ENCODE measurements at places on chromosomes 7 and 10.

- DNase-seq = peak; percentile 41
These were observed 27.1 kb upstream of the TNRC18 start for GRCh38 chr7:5450549-5451327.

GRCh38 chr7:26198781-26199169, 1.8 kb downstream of the HNRNPA2B1 start:
- DNase-seq = no peak

- no peak for DNase-seq
These were observed 684.3 kb upstream of the NRP1 start for GRCh38 chr10:34018784-34019183.

GRCh38 chr7:26594553-26594952, 269.8 kb downstream of the SKAP2 start:
- DNase-seq = no peak

GRCh38 chr7:91628742-91629141, 251.8 kb downstream of the MTERF1 start:
- DNase-seq = no peak

DNA sequence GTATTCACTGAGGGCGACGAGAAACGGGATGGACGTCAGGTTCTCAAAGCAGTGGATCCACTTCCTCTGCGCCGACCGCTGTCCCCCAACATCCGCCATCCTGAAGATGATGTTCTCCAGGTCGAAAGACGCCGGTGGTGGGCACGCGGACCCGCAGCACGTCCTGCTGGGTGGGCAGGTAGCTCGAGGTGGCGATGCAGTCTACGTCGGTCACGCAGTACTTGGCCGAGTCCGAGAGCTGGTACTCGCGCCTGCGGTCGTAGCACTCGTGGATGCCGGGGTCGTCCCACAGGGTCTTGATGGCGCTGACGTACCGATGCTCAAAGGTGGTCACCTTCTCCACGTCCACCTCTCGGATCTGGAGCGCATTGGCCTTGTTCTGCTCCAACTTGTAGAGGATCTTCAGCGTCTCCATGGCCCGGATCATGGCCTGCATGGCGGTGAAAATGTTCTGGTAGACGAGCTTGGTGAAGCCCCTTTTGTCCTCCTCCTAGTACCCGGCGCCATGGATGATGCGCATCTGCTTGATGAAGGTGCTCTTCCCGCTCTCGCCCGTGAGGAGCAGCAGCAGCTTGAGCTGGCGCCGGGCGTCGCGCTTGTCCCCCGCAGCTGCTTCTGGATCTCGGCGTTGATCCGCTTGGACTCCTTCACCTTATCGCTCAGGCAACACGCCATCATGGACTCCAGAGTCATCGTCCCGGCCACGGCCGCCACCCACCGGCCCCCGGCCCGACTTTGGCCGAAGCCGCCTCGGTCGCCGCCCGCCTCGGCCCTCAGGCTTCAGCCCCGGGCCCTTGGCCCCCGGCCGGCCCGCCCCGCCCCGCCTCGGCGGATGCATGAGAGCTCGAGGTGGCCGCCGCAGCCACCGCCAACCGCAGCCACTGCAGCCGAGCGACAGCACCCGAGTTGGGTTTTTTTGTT, 122.9 kb upstream of the KCTD7 start:
- no peak for DNase-seq

DNA sequence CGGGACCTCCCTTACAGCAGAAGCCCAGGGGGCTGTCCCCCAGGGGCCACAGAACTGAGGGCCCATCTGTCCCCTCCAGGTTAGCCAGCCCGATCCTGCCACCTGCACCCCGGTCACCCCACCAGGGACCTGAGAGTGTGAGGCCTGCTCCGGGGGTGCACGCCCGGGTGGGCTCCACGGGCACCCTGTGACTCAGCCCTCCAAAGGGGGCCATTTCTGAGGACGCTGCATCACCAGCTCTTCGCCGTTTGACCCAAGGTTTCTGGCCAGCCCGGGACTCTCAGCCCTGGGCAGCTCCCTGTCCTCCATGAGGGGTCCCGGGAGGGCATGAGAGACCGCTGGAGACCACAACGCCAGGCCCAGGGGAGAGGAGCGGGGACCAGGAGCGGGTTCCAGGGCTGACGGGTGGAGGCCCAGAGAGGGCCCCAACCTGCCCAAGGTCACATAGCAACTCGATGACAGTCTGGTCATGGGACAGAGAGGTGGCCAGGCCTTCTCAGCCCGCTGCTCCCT, 79.3 kb downstream of the ELFN1 start:
- DNase-seq = no peak

- DNase-seq = no peak
These were observed 18.1 kb upstream of the DPYSL4 start for GRCh38 chr10:132168571-132169030.

- DNase-seq = no peak
These were observed 93.4 kb upstream of the INHBA start for GRCh38 chr7:41796331-41796730.

GRCh38 chr7:81460250-81461045, 309.4 kb downstream of the HGF start:
- no peak for DNase-seq

DNA sequence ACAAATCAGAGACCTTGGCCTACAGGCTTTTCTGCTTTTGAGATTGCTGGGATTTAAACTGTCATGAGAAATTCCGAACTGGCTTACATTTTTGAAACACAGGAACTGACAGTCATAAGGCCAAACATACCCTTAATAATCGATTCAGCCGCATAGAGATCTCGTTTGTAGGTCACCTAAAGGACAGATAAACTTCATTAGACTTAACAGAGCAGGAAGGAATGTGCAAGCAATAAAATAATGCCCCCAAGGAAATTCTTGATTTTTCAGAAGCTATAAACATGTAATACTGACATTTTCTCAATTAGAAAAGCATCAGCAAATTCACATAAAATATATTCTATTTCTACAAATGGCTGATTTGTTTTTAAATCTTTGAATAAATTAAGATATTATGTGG, 120.0 kb downstream of the CRPPA start:
- no peak for DNase-seq

GRCh38 chr7:130896898-130897514, 163.0 kb upstream of the KLF14 start:
- DNase-seq = no peak

DNA sequence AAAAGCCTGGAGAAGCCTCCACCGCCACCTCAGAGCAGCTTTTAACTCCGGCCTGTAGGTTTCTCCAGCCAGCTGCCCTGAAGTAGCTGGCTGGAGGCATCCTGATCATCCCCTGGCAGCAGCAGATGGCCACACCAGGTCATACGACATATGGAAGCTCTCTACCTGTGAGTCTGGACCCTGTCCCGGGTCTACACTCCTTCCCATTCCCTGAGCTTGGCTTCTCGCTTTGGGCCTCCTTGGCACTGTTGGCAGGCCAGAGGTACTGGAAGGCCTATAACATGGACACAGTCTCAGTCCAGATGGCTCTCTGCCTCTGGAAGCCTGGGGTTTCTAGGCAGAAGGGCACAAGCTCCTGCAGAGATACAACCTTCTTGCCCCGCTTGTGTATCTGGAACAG, 43.5 kb upstream of the TRIM8 start:
- DNase-seq = no peak

GRCh38 chr10:131207176-131207575, 104.3 kb downstream of the TCERG1L start:
- no peak for DNase-seq

GRCh38 chr7:40784176-40784575, 649.4 kb downstream of the SUGCT start:
- no peak for DNase-seq

GRCh38 chr7:652881-653280, 73.6 kb upstream of the DNAAF5 start:
- no peak for DNase-seq

DNA sequence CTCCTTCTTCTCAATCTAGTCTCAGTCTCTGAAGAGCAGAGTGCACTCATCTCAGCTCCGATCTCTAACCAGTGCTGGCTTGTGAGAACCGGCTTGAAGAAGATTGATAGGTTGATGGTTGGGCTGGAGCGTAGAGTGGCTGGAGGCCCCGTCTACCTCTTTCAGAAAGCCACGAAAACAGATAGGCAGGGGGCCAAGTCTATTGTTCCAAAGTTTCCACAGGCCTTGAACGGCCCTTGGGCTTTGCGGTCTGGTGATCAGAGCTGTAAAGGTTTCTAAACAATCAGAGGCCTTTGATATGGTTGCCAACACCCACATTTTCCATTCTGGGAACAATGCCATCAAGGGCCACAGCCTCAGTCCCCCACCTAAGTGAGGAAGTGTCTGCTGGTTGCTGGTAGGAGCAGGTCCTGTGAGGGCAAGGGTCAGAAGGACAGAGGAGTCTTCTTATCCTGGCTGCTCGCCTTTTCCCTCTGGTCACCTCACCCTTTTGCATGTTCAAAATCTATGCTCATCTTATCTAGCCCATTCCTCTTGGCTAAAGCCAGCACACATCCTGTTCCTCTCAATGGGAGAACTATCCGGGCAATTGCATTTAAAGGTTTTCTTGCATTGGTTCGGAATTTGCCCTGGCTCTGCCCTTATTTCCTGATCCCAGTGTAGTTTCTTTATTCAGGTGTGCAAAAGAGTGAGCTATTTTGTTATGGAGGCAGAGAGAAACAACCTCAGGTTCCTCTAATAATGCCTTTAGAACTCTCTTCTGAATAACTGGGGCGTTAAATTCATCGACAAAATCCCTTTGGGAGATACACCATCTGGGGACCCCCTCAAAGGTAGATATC, 70.3 kb upstream of the KMT2E start:
- peak; percentile 82 for DNase-seq

- DNase-seq = no peak
These were observed 21.4 kb downstream of the TMEM196 start for GRCh38 chr7:19752020-19752419.

GRCh38 chr10:132396494-132397035, 435 bp upstream of the PWWP2B start:
- no peak for DNase-seq

DNA sequence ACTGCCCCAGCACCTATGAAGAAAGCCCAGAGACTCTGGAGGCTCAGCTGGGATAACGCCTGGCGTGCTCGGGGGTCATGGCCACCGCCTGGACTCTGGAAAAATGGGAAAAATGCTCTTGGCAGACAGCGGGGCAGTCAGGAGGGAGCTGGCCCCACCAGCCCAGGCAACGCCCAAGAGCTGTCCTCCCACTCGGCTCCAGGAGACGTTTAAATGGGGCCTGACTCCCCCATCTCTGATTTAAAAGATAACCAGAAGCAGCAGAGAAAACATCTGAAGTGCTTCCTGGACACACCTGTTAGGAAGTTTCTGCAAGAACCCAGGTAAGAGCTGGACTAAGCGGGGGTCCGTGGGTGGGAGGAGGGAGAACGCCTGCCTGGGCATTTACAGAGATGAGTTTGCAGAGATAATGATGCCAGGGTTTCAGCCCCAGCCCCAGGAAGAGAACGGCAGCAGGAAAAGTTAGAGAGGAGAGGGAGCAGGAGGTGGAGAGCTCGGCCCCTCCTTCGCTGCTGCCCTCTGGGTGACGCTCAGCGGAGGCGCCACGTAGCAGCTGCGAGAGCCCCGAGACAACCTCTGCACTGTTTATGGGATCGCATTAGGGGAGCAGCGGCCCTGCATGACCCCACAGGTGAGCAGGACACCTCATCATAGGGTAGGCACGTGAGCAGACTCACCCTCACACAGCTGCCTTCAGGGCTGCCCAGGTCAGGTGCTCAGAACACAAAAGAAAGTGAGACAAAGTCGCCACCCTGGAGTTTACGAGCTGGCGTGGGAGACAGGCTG, 83.5 kb upstream of the INSIG1 start:
- DNase-seq = no peak

- DNase-seq = no peak
These were observed 679.6 kb downstream of the PARD3 start for GRCh38 chr10:34135515-34135914.

DNA sequence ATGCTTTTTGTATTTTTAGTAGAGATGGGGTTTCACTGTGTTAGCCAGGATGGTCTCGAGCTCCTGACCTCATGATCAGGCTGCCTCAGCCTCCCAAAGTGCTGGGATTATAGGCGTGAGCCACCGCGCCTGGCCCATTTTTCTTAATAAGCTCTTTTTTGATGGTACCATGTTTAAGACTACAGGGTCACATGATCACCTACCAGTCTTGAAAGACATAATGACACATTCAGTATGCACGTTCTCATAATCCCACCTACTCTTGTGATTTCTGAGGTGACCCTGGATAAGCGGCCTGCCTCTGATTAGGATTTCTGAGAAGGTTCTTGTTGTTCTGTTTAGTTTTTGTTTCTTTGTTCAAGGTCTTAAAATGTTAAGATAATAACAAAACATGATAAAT, 43.7 kb upstream of the PLXNA4 start:
- DNase-seq = no peak

- no peak for DNase-seq
These were observed 2.5 kb downstream of the TRIM8 start for GRCh38 chr10:102646610-102647442.

DNA sequence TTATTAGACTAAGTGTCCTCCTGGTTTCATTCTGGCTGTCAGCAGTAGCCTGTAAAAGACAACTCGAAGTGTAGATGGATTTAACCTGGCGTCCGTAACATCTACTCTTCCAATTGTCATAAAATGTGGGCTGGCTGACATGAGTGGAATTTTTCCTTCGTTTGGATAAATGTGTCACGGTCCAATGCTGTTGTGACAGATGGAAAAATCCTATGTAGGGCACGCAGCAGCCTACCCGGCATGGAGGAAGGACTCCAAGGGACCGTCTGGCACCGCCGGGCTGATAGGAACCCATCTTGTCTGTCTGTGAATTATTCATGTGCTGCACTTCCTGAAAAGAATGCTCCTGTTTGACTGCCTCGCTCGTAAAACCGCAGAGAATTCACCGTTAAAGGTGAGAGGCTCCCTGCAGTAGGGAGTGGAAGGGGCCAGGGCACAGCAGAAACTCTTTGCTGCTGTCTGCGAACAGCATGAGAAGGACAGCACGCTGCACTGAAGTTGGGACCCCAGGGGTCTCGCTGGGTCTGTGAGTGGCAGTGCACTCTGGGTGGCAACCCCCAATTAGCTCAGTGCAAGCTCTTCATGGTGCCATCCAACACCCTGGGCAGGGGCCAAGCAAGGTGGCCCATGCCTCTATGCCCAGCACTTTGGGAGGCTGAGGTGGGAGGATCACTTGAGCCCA, 1.6 kb upstream of the ORAI2 start:
- DNase-seq = no peak

GRCh38 chr10:32327364-32327691, 19.6 kb downstream of the EPC1 start:
- DNase-seq = no peak

GRCh38 chr7:38410056-38410455, 136.6 kb upstream of the TARP start:
- DNase-seq = no peak

- DNase-seq = no peak
These were observed 11.9 kb downstream of the PIK3AP1 start for GRCh38 chr10:96708456-96708855.

GRCh38 chr10:130891066-130891465, 420.5 kb downstream of the TCERG1L start:
- DNase-seq = no peak

GRCh38 chr7:128304212-128304611, 39.5 kb downstream of the RBM28 start:
- no peak for DNase-seq

- no peak for DNase-seq
These were observed 35.3 kb upstream of the SEMA3C start for GRCh38 chr7:80954191-80954590.

- DNase-seq = no peak
These were observed 434.2 kb downstream of the PHTF2 start for GRCh38 chr7:78232806-78233205.

Data from right renal pelvis (tissue), 4 donors.